ENCODE measurements at places on chromosomes 13 and 19. TPM values are rescaled to one million over a fixed set of nuclear protein-coding genes. Genes with fewer than 3 reads are reported as not detected.

Gene GPR4
- total RNA-seq = not detected

GRCh38 chr19:43786665-43787064 is 5.9 kb upstream of the KCNN4 start:
- no peak for DNase-seq

DNA sequence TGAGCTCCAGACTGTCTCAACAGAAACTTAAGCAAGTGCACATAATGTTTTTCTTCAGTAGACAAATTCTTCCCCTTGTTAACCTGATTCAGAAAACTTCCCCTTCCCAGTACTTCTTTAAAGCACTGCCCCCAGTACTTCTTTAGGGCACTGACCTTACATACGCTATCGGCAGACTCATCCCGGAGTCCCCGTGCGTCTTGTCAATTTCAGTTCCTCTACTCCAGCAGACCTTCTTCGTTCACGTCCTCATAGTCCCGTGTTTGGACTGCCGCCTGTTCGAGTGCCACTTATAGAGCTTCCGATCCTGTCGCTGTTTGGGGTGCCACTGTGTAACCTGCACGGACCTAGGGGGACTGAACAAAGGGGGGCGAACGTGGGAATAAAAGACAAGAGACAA is 29.0 kb downstream of the ZNF627 start:
- no peak for DNase-seq

DNA sequence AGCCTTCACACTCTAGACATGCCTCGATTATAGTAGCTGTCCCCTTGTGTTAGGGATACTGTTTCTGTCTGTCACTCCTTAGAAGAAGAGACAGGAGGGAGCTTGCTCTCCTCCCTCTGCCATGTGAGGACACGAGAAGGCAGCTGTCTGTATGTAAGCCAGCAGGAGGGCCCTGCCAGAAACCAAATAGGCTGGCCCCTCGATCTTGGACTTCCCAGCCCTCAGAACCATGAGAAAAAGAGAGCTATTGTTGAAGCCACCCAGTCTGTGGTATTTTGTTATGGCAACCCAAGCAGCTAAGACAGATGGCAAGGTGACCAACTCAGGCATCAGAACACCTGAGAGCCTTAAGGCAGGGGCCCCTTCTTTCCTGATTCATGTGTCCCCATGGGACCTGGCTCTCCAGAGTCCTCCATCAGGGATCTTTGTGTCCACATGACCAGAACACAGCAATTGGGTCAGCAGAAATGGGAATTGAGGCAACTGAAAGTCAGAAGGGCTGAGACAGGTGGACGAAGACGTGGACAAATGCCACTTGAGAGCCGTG is 65.6 kb upstream of the NPAS1 start:
- no peak for DNase-seq

GRCh38 chr19:36605877-36606478 is 865 bp downstream of the ZNF382 start:
- DNase-seq = no peak

Data from mammary epithelial cell (primary cell).